WTC11 (cell line): ENCODE measurements at places on chromosomes 5 and 9. TPM values are rescaled to one million over a fixed set of nuclear protein-coding genes. Genes with fewer than 3 reads are reported as not detected.

DNA sequence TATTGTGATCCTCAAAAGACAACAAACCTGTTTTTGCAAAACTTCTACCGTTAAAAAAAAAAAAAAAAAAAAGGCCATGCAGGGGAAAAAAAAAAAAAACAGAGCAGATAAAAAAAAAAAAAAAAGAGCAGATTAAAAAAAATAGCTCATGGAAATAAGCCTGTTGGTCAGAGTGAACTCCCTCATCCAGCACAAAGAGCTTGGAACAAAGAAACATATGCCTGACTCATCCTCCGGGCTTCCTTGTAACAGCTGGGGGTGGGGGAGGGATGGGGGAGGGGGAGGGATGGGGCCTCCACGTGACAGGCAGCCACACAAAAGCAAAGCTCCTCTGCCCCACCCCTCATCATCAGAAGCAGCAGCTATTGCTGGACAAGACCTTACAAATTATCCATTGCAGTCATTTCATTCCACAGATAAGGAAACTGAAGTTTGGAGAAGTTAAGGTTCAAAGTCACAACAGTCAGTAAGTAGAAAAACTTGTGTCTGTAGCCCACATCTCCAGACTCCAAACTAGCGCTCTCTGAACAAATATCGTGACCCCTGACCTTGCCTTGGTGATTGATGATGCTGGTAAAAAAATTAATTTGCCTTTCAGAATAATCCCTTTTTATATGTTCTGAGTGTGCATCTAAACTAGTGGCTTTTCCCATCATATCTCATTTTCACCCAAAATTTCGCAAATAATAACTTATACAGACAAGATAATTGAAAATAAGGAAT, 38.9 kb downstream of the SLC35D2 start:
- no peak for DNase-seq

DNA sequence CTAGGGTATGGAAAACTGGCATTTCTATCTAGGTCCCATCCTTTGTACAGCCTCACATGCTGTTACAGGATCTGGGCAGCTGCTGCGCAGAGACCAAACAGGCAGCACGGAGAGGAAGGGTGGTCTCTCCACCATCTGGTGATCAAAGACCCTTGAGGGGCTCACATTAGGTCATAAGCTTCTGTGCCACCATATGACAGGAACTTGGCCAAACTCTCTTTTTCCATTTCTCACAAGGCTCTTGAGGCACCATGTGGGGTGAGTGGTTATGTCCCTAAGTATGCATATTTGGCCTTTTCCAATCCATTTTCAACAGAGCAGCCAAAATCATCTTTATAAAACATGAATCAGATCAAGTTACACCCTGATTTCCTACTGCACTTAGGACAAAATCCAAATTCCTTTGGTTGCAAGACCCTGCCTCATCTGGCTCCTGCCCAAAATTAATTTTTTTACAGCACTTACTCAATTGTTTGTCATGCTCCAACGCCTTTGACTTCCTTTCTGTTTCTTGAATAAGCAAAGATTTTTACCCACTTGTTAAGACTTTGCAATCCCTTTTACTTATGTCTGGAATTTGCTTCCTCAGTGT, 730.0 kb downstream of the MAT2B start:
- no peak for DNase-seq

DNA sequence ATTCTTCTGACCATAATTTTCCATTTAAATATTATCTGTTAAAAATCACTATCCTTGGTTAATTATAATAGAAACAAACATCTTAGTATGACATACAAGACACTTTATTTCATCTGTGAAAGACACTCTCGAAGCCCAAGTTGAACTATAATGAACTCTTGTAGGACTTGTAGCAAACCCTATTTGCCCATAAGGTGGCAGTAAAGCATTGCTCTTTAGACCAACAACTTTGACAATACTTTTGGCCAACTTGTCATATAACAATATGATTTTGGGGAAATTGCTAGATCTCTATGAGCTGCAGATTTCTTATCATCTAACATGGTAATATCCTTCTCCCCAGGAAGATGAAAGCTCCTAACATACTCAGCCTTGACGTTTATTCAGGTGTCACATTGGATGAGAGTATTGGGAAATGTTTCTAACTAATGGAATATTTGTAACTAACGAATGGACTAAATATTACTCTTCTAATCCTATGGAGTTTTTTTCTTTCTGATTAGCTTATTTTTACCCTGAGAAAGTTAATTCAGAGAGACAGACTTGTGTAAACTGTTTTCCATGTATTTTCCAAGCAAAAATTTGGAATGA, 11.0 kb downstream of the SPINK14 start:
- no peak for DNase-seq

SQSTM1 gene
- 78.5 to 95.2 TPM (median 86.5 TPM) in 3 replicates for total RNA-seq

GRCh38 chr9:82998409-82998808, 64.5 kb downstream of the RASEF start:
- no peak for DNase-seq

GRCh38 chr9:32393911-32394310, 9.5 kb downstream of the ACO1 start:
- no peak for DNase-seq

- no peak for DNase-seq
Observed at GRCh38 chr5:97046270-97046982, 96.0 kb downstream of the LIX1 start.

DNA sequence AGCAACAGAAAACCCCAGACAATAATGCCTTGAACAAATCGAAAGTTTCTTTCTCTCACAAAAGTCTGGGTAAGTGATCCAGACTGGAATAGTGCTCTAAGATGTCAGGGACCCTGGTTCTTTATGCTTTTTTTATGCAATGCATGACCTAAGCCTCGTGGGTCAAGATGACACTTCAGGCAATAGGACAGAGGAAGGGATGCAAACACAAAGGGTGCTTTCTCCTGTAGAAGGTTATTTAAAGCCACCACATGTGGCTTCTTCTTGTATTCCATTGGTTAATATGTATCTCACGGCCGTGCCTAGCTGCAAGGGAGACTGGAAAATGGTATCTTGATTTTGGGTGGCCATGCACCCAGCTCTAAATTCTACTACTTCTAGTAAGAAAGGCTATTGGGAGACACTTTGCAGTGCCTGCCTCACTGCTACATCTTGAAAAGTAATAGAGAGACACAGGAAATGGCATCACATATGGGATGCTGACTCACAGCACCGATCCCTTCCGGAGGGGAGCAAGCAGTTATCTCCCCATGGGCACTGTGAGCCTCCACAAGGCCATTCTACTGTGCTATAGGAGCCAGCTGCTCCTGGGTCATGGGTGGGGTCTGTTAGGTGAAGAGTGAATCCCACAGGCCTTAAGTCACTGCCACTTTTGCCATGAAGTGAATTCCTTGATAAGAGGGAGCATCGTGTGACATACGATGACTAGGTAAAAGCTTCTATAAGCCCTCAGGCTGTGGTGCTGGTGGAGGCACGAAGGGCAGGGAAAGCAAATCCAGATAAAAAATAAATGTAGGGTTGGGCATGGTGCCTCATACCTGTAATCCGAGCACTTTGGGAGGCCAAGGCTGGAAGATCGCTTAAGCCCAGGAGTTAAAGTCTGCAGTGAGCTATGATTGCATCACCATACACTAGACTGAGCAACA, 32.5 kb upstream of the RAB14 start:
- DNase-seq = no peak

- DNase-seq = no peak
Observed at GRCh38 chr5:31334061-31334860, 140.8 kb downstream of the CDH6 start.

DNA sequence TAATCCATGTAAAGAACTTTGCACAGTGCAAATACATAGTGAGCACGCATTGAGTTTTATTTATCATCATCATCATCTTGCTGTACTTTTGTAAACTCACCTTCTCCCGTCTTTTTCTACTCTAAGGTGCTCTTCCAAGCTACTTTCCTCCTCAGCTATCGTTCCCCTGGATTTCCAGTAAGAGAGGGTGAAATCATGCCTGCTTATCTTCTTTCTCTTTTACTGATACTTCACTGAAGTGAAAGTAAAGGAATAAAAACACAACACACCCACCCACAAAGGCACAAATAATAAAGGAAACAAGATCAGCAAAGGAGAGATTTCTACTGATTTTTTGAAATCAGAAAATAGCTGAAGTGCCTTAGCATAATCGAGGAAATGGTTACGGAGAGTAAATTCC, 509.9 kb downstream of the RAB3C start:
- no peak for DNase-seq

RLN2 gene
- 4.0 to 4.7 TPM (median 4.3 TPM) in 3 replicates for total RNA-seq

DNA sequence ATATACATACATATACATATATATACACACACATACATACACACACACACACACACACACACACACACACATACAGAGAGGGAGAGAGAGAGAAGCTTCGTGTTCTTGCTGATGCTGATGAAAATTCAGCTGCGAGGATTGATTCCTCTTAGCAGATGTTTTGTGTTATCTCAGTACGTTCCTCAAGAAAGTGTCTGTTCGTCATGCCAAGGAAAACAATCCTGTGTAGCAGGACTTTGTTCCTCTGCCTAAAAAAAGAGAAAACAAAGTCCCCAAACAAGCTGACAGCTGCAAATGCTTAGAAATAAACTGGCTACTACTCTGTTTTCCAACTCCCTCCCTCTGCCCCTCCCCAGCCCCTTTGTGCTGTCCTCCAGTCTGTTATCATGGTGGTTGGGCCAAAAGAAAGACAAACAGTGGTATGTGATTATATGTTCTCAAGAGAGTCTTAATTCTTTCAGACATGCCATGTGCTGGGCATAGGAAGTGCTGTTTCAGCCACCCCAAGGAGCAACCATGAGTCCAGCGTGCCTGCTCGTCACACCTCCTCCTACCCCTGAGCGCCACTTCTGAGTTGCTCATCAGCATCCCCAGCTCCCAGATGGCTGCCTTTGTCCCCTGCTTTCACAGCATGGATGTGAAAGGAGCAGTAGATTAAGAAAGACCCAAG, 71.5 kb upstream of the EQTN start:
- DNase-seq = no peak

UCK1 gene
- 28.0 to 30.6 TPM (median 29.6 TPM) in 3 replicates for total RNA-seq

ADCY2 gene
- total RNA-seq = 142 to 165 TPM (median 154 TPM) in 3 replicates

SLC9A3 gene
- total RNA-seq = 1.2 to 1.7 TPM (median 1.6 TPM) in 3 replicates

DNA sequence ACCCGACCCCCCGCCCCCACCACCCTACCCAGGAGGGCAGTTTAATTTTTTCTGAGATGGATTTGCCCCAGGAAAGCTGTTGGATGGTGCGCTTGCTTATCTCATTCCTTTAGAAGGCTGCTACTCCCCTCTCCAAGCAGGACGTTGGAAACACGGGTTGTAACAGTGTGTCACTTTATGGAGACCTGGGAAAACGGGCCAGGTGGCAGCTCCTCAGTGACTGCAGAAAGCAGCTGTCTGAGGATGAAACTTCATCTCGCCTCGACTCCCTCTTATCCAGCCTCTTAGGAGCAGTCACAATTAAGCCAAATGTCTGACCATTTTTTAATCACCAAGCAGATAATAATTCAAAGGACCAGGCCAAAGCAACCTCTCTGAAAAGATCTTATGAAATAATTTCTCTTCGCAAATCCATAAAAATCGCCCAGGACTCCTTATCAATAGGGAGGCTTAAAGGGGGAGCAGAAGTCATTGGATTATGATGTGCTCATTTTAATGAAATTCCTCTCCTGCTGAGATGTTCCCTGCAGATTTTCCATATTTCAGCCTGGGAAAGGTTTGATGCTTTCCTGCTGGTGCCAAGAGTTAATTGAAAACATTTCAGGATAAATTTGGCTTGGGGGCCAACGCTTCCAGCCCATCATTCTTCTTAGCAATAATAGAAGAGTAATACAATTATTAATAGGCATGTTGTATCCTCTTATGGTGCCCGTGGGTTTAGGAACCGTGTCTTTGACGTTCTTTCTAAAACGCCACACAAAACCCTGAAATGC, 26.0 kb downstream of the GAS1 start:
- DNase-seq = no peak

GRCh38 chr9:134919303-134919702, 1.6 kb upstream of the FCN1 start:
- DNase-seq = no peak

- DNase-seq = no peak
Observed at GRCh38 chr5:113122053-113122452, 145.5 kb downstream of the DCP2 start.

DNA sequence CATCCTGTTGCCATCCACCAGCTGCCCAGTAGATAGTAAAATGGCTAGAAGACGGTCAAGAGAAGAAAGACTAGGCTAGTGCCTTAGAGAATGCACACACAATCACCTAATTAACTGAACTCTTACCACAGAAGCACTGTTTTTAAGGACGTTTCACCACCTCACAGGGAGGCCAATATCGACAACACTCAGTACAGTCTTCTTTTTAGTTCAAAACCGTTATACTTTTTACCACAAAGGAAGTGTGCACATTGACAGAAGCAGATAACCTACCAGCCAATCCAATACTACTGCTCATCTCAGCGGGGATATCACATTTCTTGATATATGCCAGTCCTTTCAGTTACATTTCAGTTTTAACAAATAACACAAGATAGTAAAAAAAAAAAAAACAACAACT, 122.3 kb downstream of the GNAQ start:
- no peak for DNase-seq

DNA sequence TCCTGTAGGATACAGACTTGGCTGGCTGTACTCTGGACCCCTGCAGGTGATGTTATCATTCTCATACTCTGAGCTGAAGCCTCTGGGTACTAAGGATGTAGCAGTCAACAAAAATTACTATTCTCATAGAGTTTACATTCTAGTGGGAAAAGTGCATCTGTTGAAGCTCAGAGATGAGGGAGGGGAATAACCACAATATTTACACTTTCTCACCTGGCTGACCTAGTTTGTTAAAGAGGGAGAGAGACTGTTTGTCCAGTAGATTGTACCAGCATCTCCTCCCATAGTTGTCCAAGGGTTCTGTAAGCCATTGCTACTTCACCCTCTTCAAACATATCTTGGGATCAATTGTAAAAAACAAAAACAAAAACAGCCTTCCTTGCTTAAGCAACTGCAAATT, 33.8 kb upstream of the CHD1 start:
- no peak for DNase-seq

HRCT1 gene
- 0.41 TPM in 1 of 3 replicates, not detected in the others for total RNA-seq

C9orf50 gene
- total RNA-seq = 0.11 TPM in 1 of 3 replicates, not detected in the others

GRCh38 chr9:22030101-22030598, 21.0 kb upstream of the CDKN2B start:
- no peak for DNase-seq

DNA sequence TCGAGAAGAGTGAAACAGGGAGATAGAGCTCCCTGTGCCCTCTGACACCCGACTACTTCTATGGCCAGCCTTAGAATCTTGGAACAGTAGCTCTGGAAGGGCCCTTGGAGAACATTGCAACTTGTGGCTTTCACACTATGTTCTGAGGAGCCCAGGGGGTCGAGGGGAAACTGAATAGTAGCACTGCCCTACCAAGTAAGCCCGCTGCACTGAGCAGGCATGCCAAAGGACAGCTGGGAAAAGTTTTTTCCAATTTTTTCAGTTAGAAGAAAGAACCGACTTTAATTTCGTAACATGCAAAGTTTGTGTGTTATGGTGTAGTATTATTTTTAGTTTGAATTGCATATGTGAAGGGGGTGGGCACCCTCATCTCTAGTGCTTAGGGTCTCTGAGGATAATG, 10.9 kb downstream of the SMIM3 start:
- DNase-seq = no peak

RORB gene
- total RNA-seq = 4.1 to 8.7 TPM (median 4.5 TPM) in 3 replicates
